H9 (cell line): ENCODE measurements at places on chromosomes 6 and 20. TPM values are rescaled to one million over a fixed set of nuclear protein-coding genes. Genes with fewer than 3 reads are reported as not detected.

DNA sequence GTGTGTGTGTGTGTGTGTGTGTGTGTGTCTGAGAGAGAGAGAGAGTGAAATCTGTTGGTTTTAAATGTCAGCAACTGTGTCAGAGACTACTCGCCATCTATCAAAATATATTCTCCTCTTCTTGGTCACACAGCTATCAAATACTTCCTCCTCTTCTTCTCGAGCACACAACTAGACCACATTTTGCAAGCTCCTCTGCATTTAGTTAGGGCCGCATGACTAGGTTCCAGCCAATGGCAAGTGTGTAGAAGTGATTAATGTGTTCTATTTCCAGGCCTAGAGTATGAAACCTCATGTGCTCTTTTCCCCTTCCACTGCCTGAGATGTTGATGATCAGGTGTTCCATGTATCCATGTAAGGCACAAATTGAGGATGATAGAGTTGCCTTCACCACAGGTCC lies 278.5 kb upstream of the MARCKS start:
- no peaks in the 10 kb centered on the region for H3K27me3 ChIP-seq
- H3K4me1 ChIP-seq: no peaks in the 10 kb centered on the region
- no peak overlapping the region for H3K27ac ChIP-seq
- H3K4me3 ChIP-seq: no peak overlapping the region
- no peak for DNase-seq
- peaks cover 10% of the 10 kb centered on the region for H3K36me3 ChIP-seq

- H3K27ac ChIP-seq: no peak overlapping the region
- no peaks in the 10 kb centered on the region for H3K4me1 ChIP-seq
- H3K27me3 ChIP-seq: no peaks in the 10 kb centered on the region
- H3K36me3 ChIP-seq: no peaks in the 10 kb centered on the region
- H3K4me3 ChIP-seq: no peak overlapping the region
These were observed 246.7 kb downstream of the FOXC1 start for GRCh38 chr6:1856381-1856780.

GRCh38 chr6:43746613-43747102 lies 23.4 kb upstream of the VEGFA start:
- DNase-seq: peak; percentile 18
- no peak overlapping the region for H3K4me3 ChIP-seq
- H3K36me3 ChIP-seq: no peaks in the 10 kb centered on the region
- H3K4me1 ChIP-seq: no peaks in the 10 kb centered on the region

- no peaks in the 10 kb centered on the region for H3K27me3 ChIP-seq
- no peaks in the 10 kb centered on the region; the same call in 2 of the 3 replicates for H3K36me3 ChIP-seq
- no peak overlapping the region for H3K27ac ChIP-seq
- no peak overlapping the region for H3K4me3 ChIP-seq
These were observed 157.2 kb downstream of the ANKRD60 start for GRCh38 chr20:58071298-58071697.

GRCh38 chr20:23320317-23320716 lies 30.3 kb upstream of the NXT1 start:
- H3K4me1 ChIP-seq: no peaks in the 10 kb centered on the region
- H3K36me3 ChIP-seq: no peaks in the 10 kb centered on the region; the same call in 1 of the 3 replicates
- no peak overlapping the region for H3K27ac ChIP-seq
- H3K4me3 ChIP-seq: no peak overlapping the region
- H3K27me3 ChIP-seq: no peaks in the 10 kb centered on the region; the same call in 1 of the 2 replicates
- DNase-seq: no peak

DNA sequence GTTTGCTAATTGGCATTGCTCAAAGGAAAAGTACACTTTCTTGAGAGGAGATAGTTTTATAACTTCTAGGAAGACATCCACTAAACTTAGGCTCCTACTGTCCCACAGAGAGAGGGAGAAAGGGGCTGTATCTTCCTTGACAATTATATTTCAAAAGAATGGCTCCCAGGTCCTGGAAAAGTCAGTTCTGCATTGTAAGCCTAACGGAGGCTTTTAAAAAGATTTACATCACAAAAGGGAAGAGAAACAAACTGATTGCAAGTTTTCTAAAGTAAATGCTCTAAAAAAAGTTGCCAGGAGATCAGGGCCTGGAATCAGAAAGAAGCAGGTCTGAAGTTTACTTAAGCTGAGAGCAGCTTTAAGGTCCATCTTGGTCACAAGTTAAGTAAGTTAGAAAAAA lies 839.5 kb downstream of the FRK start:
- H3K36me3 ChIP-seq: no peaks in the 10 kb centered on the region; the same call in 1 of the 2 replicates
- no peak overlapping the region for H3K4me3 ChIP-seq
- peaks cover 21% of the 10 kb centered on the region for H3K27me3 ChIP-seq
- no peak for DNase-seq
- no peak overlapping the region for H3K27ac ChIP-seq

GRCh38 chr6:166600931-166601330 lies 14.5 kb upstream of the RAMACL start:
- no peak overlapping the region for H3K4me3 ChIP-seq
- no peak for DNase-seq
- H3K36me3 ChIP-seq: peaks cover 2% of the 10 kb centered on the region; the same call in 1 of the 2 replicates
- peaks cover 3% of the 10 kb centered on the region; the same call in 1 of the 2 replicates for H3K4me1 ChIP-seq

Gene KCNK5
- 30.0 and 31.8 TPM in 2 replicates for total RNA-seq

Gene MRPL2
- total RNA-seq: 71.9 and 74.4 TPM in 2 replicates

Gene JPH2
- 0.31 and 0.35 TPM in 2 replicates for total RNA-seq

Gene SFTA2
- not detected in 2 replicates for total RNA-seq
